T-helper 2 cell treated with Interferon-gamma antibody and Interleukin-4, amounts not matched to agents 5 μg/mL and 100 μg/mL, for 36 hours (primary cell): ENCODE measurements at places on chromosomes 3 and 15.

GRCh38 chr3:128280481-128281052, 127.3 kb downstream of the EEFSEC start:
- no peak for DNase-seq

- DNase-seq, result no peak
These were observed 105.0 kb downstream of the TPRA1 start for GRCh38 chr3:127485396-127486170.

- DNase-seq, result no peak
These were observed 8.5 kb upstream of the ILDR1 start for GRCh38 chr3:122030381-122031122.

DNA sequence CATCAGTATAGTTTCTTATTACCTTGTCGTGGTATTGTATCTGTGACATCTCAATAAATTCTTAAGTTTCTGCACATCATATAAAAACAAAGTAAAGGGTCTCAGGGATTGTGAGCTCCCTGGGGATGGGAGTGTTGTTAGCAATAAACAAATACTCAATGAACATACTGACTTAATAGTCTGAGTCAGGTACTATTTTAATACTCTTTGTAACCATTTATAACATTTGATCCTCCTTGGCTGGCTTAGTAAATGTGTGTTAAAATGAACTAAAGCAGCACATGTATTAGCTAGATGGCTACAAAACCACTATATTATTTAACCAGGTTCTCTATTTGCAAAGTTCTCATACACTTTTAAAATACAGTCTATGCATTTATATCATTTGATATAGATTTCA, 1.8 kb downstream of the ICE2 start:
- no peak for DNase-seq

DNA sequence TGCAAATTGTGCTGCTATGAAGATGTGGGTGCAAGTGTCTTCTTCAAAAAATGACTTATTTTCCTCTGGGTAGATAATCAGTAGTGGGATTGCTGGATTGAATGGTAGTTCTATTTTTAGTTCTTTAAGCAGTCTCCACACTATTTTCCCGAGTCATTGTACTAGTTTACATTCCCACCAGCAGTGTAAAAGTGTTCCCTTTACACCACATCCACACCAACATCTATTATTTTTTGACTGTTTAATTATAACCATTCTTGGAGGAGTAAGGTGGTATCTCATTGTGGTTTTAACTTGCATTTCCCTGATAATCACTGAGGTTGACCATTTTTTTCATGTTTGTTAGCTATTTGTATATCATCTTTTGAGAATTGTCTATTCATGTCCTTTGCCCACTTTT, 19.7 kb upstream of the PSMD6 start:
- DNase-seq, result no peak
